Stimulated activated CD4-positive, alpha-beta T cell treated with anti-CD3 and anti-CD28 coated beads, Interleukin-1b, Interleukin-23, amount 100 ng/mL, for 1 hour (primary cell): ENCODE measurements at places on chromosomes 6 and 20.

DNA sequence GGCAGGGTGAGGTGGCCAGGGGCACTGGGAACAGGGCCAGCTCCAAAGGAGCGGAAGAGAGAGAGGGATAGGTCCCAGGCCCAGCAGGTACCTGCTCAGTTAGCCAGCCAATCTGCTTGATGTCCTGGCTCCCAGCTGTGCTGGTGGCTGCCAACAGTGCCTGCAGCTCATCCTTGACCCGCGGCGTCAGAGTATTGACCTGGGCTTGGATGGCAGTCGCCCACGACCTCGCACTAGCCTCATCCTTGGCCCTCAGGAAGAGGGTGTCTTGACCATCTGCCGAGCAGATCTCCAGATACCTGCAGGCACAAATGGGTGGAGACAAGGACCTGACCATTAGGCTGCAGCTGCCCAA, 11.1 kb upstream of the CDK5RAP1 start:
- no peak for DNase-seq

DNA sequence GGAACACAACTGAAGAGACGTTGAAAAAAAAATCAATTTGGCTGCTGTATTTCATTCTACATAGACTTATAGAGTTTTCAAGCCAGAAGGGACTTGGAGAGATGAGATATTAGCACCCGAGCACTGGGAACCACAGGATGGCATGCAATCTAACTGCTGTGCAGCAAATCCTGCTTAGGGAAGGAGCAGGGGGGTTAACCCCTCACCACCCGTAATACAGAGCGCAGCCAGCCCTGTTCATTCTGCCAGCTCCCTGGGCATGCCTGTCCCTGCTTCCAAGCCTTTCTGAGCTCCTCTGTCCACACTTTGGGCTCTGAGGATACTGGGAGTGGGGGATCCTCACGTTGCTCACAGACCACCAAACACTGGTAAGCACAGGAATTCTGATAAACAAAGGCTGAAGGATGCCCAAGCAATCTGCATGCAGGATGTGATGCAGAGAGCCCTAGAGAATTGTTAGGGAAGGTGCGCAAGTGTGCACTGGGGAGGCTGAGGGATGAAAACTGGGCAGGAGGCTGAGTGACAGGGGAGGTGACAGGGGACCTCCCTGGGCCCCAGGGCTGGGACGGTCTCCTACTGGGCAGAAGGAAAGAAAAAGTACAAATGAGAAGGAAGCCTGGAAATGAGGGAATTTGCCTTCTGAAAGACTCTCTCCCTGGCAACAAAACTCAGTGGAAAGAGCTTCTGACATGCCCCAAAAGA, 34.0 kb downstream of the CPNE5 start:
- no peak for DNase-seq

GRCh38 chr6:12567682-12568081, 148.9 kb upstream of the PHACTR1 start:
- DNase-seq: no peak

DNA sequence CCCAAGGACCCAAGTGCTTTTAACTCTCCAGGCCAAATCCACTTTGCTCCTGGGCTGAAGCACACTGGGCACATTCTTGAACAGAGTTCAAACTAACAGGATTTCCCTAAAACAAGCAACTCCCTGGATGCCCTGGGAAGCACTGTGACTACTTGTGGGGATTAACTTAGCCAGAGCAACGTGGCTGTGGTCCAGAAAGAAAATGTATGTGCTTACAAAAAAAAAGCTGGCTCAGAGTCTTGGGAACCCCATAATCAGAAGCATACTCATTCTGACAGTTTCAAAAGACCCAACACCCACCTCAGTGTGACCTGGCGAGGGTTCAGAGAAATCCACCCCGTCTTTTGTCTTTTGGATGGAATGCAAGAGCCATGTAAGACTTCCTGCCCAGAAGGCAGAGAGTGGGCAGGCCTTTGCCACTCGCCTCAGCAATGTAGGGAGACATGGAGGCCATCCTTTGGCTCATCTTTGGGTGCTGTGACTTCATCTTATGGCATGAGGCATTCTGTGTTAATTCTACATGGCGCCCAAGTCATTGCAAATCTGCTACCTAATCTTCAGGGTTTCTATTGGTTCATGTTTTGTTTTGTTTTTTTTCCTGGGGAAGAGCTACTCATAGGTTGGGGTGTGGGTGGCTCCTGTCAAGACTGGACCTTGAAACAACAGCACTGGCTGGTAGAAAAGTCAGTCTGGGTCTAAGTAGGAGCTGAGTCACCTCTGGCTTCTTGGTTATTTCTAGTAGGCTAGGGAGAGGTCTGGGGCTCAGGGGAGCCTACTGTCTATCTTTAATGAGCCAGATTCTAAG, 248.6 kb upstream of the SUPT3H start:
- DNase-seq: no peak

GRCh38 chr6:141464490-141464889, 668.2 kb upstream of the GJE1 start:
- no peak for DNase-seq
